ENCODE measurements at places on chromosomes 5 and 9.

- no peak for DNase-seq
These were observed 130.4 kb upstream of the RASA1 start for GRCh38 chr5:87137283-87137682.

DNA sequence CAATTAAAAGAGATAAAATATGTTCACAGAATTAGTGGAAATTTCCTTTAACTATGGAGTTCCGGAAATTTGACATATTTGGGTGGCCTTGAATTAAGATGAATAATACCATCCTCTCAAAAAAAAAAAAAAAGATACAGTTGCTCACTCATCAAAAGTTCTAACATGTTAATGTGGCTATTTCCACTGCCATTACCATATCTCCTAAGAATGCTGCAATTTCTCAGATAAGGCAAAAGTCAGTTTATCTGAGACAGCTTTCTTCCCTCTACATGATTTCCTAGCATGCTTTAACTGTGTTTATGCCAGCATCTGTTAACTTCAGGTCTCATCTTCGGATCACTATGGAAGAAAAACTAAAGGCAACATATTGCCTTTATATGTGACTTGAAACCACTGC lies 2.6 kb downstream of the FASTKD3 start:
- no peak for DNase-seq

DNA sequence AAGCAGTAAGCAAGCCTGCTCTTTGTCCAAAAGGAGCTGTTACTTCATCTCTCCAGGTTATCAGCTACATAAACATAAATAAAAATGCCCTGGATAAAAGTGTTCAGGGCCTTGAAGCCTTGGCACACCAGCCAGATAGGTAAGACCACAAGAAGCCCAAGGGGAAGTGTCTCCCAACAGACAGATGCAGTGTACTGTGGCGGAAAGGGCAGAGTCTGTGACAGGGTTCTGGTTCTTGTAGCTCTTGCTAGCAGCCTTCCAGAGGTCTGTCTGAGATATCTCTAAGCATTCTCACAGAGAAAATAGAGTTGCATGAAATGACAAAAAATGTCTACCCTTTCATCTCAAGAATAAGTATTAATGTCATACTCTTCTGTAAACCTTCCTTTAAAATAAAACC lies 30.1 kb downstream of the ISOC1 start:
- no peak for DNase-seq

DNA sequence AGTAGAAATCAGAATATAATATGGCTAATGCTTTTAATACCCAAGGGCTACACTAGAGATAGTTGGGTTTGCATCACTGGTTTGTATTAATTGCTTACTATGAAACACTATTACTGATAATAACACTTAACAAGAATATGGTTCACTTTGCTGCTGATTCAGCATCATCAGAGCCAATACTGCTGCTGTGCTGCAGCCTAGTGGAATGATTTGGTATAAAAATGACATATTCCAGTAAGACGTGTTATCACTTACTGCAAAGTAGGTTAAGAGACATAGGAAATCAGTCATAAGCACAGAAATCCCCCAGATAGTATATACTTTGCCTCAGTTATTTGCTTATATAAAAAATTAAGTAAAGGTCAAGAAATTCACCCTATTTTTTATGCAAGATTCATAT lies 2.8 kb downstream of the CDH10 start:
- no peak for DNase-seq

- DNase-seq = no peak
These were observed 19.9 kb downstream of the CCNH start for GRCh38 chr5:87392801-87393200.

- no peak for DNase-seq
These were observed 118.6 kb upstream of the ZNF608 start for GRCh38 chr5:124865066-124865465.

- DNase-seq = no peak
These were observed 1255.2 kb downstream of the EFNA5 start for GRCh38 chr5:106415541-106415940.
